ENCODE measurements at places on chromosomes 6 and 20.

- no peak for DNase-seq
Measured at GRCh38 chr6:127578900-127579299, 1.9 kb downstream of the C6orf58 start.

DNA sequence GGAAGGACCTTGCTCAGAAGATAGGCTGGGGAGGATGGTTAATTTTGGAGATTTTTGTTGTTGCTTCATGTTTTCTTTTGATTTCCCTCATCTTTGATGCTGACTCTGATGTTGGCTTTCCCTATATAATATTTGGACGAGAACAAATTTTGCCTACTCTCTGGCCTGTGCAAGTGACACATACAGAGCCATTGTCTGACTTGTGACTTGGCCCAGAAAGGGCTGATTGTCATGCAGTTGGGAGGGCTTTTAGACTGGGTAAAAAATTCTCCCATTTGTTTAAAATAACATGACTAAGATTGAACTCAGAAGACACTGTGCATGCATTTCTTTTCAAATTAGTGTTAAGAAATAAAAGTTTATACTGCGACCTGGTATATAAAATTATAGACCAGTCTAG lies 98.6 kb upstream of the SUPT3H start:
- DNase-seq, result no peak

DNA sequence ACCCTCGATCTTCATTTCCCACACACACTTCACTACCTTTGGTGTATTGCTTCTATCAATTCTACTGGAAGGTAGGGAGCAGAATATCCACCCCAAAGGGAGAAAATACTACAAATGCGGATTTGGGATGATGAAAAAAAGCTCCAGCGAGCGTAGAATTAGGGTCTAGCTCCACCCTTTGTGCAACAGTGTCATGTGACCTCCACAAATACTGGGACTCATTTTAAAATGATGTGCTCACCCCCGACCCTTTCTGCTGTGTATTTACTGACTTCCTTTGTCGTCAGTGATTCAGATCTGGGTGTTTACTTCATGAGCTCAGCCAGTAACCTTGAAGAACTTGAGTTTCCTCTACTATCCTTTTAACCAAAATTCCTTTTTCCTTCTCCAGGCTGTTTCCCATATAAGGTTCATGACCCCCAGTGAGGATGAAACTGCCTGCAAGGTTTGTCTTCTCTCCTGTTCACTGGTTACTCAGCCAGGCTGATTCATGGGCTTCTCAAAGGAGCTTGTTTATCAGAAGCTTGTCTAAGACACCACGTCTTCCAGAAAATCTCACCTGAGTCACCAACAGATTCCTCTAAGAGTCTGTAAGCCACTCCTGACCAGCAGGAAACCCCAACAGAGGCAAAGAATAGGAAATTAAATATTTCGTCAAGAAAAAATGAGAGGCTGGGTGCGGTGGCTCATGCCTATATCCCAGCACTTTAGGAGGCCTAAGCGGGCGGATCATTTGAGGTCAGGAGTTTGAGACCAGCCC lies 39.6 kb upstream of the PAX1 start:
- no peak for DNase-seq

DNA sequence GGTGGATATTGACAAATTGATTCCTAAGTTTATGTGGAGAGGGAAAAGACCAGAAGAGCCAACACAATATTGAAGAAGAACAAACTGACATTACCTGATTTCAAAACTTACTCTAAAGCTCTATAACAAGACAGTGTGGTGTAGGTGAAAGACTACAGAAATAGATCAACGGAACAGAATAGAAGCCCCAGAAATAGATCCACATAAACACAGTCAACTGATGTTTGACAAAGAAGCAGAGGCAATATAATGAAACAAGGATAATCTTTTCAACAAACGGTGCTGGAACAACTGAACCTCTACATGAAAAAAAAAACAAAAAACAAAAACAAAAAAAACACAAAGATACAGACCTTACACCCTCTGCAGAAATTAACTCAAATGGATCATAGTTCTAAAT lies 50.2 kb downstream of the MAP3K5 start:
- no peak for DNase-seq

DNA sequence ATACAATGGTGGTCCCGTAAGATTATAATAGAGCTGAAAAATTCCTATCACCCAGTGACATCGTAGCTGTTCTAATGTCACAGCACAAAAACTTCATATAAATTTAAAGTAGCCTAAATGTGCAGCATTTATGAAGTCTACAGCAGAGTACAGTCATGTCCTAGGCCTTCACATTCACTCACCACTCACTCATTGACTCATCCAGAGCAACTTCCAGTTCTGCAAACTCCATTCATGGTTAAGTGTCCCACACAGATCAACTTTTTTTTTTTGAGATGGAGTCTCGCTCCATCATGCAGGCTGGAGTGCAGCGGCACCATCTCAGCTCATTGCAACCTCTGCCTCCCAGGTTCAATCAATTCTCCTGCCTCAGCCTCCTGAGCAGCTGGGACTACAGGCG lies 20.9 kb upstream of the KCNG1 start:
- DNase-seq, result no peak

DNA sequence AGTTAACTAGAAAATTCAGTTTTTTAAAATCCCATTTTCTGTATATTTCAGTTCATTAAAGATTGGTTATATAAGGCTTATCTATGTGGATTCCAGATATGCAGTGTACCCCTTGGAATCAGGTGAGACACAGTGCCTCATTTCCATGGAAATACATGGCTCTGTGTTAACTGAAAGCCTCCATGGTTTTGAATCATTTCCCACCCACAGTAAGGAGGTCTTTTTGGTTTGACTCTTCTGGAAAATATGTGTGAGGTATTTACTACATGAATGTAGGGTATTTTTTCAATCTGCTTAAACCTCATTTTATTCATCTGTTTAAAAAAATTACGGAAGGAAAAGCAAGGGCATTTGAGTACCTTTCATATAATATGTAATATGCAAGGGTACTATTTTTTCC lies 25.5 kb downstream of the RNF144B start:
- DNase-seq, result no peak

DNA sequence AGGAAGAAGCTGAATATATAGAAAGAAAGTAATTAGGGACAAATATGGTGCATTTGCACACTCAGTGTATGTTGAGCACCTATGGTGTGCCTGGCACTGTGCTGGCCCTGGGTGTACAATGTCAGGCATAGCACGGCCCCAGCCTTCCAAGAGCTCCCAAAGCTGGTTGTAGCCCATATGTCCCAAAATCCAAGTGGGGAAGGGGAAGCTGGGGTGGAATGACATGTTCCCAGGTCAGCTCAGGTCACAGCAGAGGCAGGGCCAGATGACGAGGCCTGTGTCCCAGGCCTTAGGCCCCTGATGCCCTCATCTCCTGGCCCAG lies 170.0 kb downstream of the VEGFA start:
- DNase-seq, result no peak

DNA sequence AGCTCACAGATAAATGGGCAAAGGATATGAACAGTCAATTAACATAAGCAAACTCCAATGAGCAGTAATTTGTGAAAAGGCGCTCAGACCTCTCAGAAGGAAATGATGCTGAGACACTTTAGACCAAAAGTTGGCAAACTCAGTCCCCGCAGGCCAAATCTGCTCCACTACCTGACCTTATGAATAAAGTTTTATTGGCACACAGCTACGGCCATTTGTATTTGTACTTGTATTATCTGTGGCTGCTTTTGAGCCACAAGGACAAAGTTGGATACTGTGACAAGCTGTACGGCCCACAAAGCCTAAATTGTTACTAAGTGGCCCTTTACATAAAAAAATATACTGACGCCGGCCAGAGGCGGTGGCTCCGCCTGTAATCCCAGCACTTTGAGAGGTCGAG lies 167.0 kb downstream of the PREX1 start:
- DNase-seq, result no peak

DNA sequence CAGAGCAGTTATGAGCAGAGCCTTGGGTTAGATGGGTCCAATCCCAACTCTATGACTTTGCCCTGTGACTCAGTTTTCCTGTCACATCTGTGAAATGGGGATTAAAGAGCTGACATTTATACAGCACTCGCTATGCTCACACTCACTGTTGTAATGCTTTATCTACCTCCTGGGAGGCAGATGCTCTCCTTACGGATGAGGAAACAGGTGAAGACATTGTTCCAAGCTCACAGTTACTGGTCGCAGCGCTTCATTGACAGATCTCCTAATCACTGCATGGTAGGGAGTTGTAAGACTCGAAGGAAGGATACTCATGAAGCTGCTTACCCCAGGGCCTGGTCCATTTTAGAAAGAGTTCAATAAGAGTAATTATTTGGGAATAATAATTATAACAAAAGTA lies 2.9 kb upstream of the MYLK2 start:
- DNase-seq, result no peak

- DNase-seq, result no peak
Measured at GRCh38 chr20:63606686-63607085, 20.2 kb downstream of the GMEB2 start.

GRCh38 chr6:159831373-159831679 lies 31.2 kb downstream of the PNLDC1 start:
- no peak for DNase-seq

DNA sequence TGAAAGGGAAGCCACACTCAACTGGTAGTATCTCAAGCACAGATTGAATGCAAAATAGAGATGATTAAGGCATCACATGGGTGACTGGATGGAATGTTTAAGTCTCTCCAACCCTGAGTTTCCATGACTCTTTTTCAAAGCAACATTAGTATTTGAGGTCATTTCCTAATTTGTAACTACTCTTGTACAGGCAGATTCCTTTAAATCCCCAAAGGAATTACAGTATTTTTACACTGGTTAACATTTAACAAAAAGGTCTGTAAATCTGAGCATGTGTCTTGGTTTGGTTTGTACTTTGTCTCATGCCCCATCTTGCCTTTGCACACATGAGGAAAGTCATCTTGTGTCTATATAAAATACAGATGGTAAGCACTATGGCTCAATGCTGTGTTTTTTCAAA lies 15.1 kb downstream of the RMND1 start:
- DNase-seq, result no peak

DNA sequence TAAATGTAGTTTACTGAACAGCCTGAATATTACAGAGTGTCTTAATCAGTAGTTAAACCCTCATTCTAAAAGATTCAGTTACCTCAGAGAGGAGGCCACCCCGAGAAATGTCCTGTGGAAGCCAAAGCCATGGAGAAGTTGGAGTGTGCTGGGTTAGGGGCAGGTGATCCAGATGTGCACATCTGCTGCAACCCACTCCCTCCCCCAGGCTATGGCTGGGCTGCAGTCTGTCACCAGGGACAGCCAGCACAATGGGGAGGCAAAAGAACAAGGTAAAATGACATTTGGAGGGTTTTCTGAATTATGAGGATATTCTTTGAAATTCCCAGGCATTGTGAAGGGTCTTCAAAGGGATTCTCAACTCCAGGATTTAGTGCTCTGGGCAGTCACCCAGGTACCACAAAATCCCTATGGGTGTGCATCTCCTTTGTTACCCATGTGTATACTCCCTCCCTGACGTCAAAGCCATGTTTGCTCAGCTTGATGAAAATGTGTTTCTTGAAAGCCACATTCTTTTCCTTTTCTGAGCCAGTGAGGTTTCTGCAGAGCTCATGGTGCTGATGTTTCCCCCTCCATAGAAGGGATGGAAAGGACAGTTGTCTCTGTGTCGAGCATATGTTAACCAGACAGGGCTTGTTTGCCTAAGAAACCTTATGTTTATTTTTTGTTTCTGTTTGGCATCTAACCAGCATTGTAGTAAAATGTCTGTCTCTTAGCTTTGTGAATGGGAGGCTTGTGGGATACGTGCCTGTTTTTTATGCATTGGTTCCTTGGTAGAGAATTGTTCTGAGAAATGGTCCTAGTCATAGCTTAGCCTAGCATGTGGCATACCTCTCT lies 212.3 kb upstream of the TBX18 start:
- no peak for DNase-seq

DNA sequence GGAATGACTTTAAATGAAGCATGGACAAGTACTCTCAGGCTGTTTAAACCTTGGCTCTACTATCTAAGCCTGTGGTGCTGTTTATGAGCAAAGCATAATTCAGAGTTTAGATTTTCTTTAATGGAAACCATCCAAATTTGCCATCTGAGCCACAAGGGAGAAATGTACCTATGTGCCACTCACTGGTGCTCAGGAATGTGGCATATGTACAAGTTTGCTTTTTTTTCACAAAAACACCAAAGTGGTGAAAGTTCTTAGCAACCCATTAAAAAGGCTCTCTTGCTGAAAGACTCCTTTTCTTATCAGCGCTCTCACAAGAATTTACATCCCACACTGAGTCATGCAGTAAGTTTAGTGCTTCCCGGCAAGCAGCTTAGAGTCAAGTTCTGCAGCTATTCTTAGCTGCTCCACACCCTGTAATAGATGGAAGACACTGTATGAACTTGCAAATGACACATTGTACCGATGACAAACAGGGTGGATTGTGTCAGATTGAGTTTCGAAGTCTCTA lies 57.3 kb upstream of the MLIP start:
- DNase-seq, result no peak

DNA sequence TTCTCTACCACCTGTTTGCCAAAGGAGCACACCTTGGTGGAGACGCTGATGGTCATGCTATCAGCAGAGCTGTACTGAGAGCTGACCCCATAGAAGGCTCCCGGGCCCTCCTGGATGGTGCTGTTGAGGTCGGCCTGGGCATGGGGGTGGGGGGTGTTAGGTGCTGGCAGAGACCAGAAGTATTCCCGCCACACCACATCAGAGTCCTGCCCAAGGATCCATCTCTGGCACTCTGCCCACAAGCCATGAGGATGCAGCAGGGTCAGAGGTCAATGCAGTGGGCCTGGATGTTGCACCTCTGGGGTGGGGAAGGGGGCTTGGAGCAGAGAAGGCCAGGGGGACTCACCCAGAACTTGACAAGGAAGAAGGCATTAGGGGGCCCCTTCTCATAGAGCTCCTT lies 7.4 kb downstream of the RPL10A start:
- DNase-seq, result no peak

DNA sequence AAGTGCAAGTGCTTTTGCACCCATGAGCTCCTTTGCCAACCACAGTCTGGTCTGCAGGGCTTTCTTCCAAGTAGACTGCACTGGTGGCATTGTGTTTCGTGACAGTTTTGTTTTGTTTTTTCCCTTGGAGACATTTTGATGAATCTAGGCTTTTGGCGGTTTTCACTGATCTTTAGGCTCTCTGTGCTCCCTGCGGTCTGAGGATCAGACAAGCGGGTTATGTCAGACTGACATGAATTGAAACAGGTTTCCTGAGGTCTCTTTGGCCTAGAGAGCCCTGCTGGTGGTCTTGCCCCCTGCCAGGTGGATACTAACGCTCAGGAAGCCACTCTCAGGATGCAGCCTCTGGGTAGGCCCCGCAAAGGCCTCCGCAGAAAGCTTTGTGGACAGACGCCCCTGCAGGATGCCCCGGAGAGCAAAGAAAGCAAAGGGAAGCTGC lies 555.4 kb upstream of the AGPAT4 start:
- DNase-seq, result no peak

GRCh38 chr6:50922579-50923525 lies 104.2 kb downstream of the TFAP2B start:
- DNase-seq, result no peak

Measured in activated T-cell treated with anti-CD3 and anti-CD28 coated beads, Interleukin-2, amount 50 U/mL, for 4 hours (primary cell).